ENCODE measurements at places on chromosomes 1 and 21.

GRCh38 chr1:113742515-113742914 lies 16.8 kb downstream of the PHTF1 start:
- no peak for DNase-seq

DNA sequence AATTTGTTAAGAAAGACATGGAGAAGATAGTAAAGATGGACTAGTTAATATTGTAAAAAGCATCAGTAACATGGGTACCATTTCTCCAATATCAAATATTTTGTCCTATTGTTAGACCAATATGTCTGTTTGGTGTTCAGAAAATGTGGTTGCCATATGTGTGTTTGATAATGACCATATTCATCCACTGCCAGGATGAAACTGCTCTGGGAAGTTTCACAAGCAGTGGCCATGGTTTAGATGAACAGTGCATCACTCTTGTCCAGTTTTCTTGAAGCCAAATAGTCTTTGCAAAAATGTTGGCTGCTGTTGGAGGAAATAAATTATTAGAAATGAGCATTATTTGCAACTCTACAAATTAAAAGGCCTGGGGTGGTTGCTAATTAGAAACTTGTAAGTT lies 333.8 kb downstream of the NUF2 start:
- no peak for DNase-seq

- DNase-seq = no peak
Measured at GRCh38 chr1:163875200-163875926, 553.6 kb downstream of the NUF2 start.

DNA sequence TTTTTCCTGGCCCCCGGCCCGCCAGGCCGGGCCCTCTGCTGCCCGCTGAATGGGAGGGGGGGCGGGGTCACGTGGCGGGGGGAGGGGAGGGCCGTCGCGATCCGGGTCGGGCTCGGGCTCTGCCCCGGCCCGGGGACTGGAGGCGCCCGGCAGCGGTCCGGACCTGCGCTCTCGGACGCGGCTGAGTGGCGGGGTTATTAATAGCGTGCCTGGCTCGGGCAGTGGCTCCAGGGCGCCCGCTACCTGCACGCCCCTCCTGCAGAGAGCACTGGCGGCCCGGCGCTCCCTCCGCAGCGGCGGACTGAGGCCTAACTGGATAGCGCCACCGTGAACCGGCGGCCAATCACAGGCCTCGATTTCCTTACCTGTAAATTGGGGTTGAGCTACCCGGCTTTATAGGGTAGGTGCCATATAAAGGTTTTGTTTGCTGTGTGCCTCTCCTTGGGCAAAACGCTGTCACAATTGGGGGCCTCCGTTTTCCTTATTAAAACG lies 28.1 kb downstream of the AHDC1 start:
- DNase-seq = no peak

GRCh38 chr21:25535849-25536248 lies 71.4 kb downstream of the MRPL39 start:
- no peak for DNase-seq

- no peak for DNase-seq
Measured at GRCh38 chr1:83735526-83735925, 263.4 kb downstream of the TTLL7 start.

All from GOT3 (cell line).